ENCODE measurements at places on chromosomes 4 and X.

DNA sequence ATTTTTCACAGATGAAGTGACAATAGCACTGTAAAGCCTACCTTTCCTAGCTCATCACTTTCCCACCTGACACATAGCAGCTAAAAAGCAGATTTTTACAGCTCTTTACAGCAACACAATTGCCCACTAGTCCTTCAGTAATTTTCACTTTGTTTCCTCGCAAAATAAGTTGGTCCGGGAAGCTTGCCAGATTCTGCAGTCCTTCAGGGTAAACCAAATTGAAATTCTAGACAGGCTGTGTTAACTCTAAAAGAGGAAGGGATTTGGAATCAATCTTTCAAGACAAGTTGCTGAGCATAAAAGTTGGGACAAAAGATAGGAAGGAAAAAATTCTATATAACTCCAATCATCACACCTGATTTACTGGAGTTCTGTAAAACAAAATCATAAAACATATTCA lies 8.7 kb downstream of the C1QTNF7 start:
- DNase-seq = no peak

GRCh38 chr4:147103403-147103946 lies 157.8 kb upstream of the TTC29 start:
- DNase-seq = no peak

- no peak for DNase-seq
These were observed at the start of gene ZNF185 for GRCh38 chrX:152897222-152898131. TSS of gene ZNF185 (plus strand) at chrX:152898067. CDS start at chrX:152914490, 16,423 bp downstream.

- DNase-seq = no peak
These were observed 69.4 kb downstream of the HCCS start for GRCh38 chrX:11180571-11180970.

DNA sequence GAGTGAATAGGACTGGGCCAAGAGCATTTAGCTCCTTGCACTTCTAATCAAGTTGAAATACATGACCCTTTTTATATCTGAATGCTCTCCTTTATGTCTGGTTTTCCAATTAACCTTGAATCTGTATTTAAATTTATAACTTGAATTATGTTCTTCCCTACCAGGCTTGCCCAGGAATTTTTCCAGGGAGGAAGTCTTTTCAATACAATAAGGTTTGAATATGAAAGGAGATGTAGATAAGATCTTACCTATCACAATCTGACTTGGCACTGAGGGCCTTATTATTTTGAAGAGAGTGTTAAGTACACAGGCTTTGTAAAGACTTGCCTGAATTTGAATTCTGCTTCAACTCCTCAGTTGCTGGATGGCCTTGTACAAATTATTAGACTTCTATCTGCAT lies 555.7 kb downstream of the PCDH7 start:
- no peak for DNase-seq

GRCh38 chrX:69207216-69207615 lies 42.0 kb upstream of the PJA1 start:
- no peak for DNase-seq

- DNase-seq = no peak
These were observed 9.5 kb upstream of the NAAA start for GRCh38 chr4:75950213-75950815.

GRCh38 chr4:74394476-74395136 lies 29.7 kb downstream of the EREG start:
- no peak for DNase-seq

DNA sequence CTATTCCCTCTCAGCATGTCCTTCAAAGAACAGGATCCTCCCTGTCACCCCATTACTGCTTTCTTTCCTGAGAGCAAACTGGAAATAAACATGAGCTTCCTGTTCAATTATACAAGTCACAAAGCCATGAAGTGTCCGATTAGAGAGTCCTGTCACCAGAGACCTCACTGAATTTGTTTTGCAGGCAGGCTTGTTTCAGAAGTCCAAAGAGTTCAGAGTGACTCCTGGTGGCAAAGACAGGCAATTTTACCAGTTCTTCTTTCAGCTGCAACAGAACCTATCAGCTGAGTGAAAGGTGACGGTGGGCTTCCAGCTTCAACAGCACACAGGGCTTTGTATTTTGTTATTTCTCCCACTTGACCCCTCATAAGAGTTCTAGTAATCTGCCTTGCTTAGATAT lies 6.4 kb downstream of the ELK1 start:
- no peak for DNase-seq

DNA sequence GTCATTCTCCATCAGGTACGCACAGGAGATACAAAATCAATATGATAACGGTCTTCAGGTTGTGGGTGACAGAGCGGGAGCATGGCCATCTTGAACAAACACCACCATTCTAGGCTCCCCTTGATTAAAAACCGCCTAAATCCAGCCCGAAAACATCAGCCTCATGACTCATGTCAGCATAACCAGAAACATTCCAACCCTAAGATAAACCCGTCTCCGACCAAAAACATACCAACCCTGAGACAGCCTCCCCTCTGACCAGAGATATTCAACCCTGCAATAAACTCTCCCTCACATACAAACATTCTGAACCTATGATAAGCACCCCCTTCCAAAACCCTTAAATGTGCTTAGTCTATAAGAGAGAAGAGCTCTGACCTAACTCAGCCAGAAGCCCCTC lies 157.9 kb downstream of the DHRSX start:
- DNase-seq = no peak

GRCh38 chr4:152734015-152734698 lies 45.4 kb downstream of the TIGD4 start:
- DNase-seq = no peak

- DNase-seq = no peak
These were observed 48.1 kb downstream of the NPY1R start for GRCh38 chr4:163284304-163284703.

DNA sequence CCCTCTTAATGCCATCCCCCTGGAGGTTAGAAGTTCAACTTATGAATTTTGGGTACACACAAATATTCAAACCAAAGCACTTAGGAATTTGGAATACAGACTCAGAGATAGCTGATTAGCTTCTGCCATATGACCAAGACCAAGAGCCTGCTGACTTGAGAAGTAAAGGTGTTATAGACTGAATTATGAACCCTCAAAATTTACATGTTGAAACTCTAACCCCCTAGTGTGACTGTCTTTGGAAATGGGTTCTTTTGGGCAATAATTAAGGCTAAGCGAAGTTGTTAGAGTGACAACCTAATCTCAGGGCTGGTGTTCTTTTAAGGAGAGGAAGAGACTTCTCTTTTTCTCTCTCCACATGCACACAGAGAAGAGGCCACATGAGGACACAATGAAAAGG lies 151.2 kb downstream of the COX18 start:
- no peak for DNase-seq

- no peak for DNase-seq
These were observed 11.0 kb upstream of the MAP7D3 start for GRCh38 chrX:136262243-136262642.

DNA sequence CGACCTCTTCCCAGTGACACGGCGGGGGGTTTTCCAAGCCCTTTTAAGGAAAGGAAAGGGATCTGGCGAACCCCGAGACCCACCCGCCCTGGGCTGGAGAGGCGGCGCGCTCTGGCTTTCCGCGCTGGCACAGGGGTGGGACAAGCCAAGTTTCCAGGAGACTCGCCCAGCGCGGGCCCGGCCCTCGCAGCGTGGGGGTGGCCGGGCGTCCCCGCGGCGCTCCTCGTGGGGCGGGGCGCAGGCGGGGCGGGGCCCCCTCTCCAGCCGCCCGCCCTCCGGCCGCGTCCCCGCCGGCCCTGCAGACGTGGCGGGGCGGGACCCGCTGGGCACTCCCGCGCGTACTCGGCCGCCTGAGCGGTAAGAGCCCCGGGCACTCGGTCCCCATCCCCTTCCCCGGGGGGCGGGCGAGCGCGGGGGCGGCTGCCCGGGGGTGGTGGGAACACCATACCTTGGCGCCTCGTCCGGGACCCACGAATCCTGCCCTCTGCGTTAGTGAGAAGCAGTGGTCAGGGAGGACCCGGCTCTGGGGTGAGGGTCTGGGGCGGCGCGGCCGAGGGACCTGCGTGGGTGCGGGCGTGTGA lies at the start of gene FAM114A1:
TSS of gene FAM114A1 (plus strand) at position 329 of the 581 bp plus-strand sequence. CDS start 10,273 bp downstream, outside the sequence.
- DNase-seq = no peak

- no peak for DNase-seq
These were observed 136.2 kb downstream of the CDS1 start for GRCh38 chr4:84719115-84719514.

DNA sequence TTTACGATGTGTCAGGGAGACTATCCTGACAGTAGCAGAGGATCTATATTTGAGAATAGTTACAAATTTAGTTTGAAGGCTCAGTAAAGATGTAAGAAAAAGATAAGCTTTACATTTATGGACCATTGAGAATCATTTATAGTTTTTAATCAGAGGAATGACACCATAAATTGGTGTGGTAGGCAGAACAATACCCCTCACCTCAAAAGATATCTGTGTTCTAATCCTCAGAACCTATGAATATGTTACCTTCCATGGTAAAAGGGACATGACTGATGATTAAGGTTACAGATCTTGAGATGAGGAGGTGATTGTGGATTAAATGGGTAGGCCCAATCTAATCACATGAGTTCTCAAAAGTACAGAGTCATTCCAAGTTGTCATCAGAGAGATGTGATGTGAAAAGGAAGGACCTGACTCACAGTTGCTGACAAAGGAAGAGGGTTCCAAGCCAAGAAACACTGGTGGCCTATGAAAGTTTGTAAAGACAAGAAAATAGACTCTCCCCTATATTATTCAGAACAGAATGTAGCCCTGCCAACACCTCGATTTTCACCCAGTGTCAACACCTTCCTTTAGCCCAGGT lies 27.0 kb downstream of the EREG start:
- no peak for DNase-seq

DNA sequence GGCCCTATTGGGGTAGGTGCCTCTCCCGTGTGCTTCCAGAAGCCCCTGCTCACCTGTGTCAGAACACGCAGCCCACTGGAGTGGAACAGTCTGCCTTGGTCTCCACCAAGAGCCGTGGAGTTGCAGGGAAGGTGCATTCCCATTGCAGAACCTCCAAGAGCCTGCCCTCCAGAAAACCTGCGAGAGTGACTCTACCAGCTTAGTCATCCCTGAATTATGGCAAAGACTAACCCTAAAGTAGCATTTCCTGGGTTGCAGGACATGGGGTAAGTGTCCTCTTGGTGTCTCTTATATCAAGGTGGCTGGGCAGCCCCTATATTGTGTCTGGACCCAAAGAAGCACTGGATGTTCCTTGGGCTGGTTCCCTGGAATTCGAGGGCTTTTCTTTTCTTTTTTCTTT lies 224.6 kb downstream of the BCOR start:
- no peak for DNase-seq

DNA sequence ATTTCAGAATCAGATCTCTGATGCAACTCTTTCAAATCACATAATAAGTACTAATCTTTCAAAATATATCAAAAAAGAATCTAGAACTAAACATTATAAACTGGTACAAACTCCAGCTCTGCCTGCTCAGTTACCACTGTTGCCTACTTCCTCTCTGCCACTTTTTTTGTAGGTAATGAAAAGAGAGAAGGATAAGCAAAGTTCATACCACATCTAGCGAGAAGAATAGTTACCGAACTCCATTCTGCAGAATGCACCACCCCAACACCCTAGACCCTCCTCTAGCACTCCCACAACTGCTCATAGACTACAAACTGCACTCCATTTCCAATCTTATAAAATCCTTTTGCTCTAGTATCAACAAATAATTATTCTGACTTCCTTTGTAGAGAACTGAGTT lies 19.7 kb upstream of the LRBA start:
- DNase-seq = no peak

- no peak for DNase-seq
These were observed 32.4 kb downstream of the FGFRL1 start for GRCh38 chr4:1043651-1044468.

DNA sequence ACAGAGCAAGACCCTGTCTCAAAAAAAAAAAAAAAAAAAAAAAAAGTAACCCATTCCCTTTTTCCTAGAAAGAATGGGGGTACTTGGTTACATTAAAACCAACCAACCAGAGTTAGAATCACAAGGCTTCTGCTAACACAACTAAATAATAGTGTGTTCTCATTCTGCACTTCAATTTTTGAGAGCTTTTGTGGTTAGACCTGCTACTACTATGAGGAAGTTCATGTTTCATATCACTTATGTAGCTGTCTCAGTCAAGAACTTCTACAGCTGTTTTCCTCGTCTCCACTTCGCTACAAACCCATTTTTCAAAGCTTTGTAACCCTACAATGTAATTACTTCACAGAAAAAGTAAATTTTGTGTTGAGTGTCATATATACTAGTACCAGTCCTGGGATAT lies 58.3 kb downstream of the PDHA2 start:
- DNase-seq = no peak
